ENCODE measurements at places on chromosomes 7 and 10. TPM values are rescaled to one million over a fixed set of nuclear protein-coding genes. Genes with fewer than 3 reads are reported as not detected.
A peak's percentile ranks its signal among the peaks of the same experiment; 100 is the strongest.

- no peak for DNase-seq
Measured at GRCh38 chr7:154503962-154504550, 451.9 kb downstream of the DPP6 start.

DNA sequence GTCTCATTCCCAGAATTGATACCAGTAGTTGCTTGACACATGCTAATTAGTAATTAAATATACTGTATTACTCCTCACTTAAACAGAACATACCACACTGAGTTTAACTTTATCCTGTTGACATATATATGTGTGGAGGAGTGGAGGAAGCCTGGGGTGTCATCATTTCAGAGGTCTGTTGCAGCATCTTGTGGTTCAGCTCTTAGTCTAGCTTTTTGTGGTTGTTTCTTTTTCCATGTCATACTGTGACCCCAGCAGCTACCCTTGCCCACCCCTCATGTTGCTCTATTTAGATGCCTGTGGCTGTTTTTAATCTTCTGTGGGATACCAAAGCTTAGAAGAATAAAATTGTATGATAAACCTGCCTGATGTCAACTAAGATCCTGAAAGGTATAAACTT lies 875.4 kb downstream of the LRMDA start:
- no peak for DNase-seq

- DNase-seq = no peak
Measured at GRCh38 chr7:19293431-19293830, 148.2 kb upstream of the FERD3L start.

DNA sequence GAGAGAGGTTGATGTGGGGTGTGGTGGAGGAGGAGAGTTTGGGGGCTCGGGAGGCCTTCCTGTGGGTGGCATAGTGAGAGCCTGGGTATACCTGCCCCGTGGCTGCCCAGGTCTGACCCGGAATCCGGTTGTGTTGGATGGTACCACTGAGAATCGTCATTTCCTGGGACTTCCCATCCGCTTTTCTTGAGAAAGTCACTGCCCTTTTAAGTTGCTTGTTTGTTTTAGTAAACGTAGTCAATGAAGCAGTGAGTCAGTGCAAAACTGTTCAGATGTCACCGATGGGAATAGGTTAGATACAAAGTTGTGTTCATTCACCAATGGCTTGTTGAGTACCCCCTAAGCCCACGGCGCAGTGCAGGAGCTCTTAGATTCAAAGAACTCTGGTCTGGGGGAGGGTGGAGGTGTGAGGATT lies 285.8 kb downstream of the CAMK1D start:
- no peak for DNase-seq

DNA sequence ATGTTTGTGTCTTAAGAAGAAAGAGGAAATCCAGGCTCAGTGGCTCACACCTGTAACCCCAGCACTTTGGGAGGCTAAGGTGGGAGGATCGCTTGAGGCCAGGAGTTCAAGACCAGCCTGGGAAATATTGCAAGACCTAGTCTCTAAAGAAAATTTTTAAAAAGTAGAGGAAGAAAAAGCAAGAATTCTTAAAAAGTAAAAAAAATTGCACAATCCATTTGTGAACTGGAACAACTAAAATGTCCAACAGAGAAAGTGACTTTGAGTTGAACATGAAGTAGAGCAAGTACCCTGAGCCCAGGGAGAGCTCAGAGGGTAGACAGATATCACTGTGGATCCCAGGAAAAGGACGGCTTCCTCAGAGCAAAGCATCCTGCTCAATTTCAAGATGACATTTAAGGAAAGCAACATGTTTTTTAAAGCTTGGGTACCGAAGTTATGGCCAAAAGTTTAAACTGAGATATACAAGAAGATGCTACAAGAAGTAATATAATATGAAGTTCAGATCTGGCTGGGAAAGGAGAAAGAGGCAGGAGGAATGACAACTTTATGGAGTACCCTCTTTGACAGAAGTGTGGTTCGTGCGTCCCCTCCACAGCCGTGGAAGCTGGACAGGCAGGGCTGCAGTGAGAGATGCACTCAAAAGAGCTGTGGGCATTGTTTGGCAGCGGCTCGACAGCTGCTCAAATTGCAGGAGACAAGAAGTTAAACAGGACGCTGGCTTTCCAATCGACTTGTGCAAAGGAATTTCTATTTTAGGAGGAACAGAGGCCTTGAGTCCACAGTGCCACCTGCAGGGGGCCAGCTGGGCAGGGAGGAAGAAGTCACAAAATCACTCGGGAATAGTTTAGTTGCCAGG lies 201.3 kb downstream of the JCAD start:
- DNase-seq = peak; percentile 65

DNA sequence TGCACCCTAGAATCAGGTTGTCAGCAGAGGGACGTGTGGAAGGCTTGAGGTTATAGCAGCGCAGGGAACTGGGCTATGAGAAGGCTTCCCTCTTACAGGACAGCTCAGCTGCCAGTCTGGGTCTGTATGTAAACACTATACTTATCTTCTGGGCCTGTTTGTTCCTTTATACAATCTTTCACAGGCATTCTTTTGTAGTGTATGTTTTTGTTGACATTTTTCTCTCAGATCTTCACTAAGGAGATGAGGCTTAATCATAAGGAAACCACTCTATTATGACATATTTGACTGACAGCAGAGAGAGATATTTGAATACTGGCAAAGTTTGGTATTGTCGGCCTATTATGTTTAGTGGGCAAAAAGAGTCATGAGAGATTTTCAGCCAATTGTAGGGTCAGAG lies 929 bp downstream of the GBF1 start:
- DNase-seq = no peak

DNA sequence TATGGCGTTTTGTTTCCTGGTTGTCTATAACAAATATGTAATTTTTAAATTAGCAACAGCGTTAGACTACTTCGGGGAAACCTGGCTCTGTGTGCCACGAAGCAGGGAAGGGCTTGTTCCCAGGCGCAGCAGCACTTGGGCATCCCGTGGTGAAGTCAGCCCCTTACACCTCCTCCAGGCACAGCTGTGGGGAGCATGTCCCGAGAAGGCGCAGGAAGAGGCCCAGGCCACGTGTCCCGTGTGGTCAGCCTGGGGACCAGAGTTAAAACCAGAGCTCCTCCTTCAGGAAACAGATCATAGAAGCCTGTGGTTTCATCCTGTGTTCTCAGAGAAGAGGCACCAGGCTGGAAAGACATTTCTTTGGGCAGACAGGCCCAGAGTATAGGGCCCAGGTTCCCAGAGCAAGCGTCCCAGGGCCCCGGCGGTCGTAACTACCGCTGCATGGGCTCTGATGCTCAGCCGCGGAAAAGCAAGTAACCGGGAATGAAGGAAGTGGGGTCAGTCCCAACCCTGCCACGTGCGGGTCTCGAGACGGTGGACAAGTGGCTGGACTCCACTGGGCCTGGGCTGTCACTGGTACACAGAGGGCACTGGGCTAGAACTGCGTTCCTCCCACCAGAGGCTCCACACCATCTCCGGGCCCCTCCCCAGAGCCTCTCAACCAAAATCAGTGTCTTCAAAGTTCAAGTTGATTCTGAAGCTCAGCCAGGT lies 7.1 kb downstream of the NUDT1 start:
- DNase-seq = peak; percentile 57

DNA sequence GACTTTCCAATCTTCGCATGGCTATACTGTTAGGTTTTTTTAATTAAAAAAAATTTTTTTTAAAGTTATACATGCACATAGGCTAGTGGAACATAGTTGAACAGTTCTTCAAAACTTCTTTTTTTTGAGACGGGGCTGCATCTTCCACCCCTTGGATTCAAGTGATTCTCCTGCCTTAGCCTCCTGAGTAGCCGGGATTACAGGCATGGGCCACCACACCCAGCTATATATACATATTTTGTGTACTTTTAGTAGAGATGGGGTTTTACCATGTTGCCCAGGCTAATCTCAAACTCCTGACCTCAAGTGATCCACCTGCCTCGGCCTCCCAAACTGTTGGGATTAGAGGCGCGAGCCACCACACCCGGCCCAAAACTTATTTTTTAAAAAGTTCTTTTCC lies 17.3 kb downstream of the ZNF777 start:
- no peak for DNase-seq

DNA sequence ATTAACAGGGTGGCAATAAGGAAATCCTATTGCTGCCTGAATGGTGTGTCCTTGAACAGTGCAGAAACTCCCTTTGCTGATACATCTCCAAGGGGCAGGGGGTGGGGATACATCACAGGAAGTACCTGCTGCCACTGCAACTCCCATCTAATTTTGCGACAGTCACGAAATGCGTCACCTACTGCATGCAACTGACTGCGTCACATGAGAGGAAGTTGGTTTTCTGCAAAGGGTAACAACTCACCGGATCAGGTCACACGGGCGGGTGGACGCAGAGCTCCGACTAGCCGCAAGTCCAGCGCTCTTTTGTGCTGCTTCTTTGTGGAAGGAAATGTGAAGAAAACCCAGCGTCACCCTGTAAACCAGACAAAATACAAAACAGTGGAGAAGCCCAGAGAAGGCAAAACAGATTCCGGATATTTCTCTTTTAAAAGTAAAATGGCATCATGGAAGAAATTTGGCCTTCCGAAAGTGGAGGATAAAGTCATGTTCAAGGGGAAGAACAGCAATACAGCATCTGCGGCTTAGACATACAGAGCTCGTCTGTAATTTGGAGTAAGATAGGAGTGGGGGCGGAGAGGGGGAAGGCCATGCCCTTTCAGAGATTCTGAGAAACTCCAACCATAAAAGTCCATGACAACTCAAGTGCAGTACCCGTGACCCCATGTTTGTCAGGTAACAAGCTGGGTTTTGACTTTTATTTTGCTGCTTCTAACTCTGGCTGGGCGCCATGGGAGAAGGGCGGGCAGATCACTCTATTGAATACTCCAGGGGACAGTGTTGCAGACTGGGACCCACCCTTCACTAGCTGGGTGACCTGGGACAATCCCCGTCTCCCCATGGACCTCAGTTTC lies 32.3 kb upstream of the PLEKHS1 start:
- DNase-seq = no peak

DNA sequence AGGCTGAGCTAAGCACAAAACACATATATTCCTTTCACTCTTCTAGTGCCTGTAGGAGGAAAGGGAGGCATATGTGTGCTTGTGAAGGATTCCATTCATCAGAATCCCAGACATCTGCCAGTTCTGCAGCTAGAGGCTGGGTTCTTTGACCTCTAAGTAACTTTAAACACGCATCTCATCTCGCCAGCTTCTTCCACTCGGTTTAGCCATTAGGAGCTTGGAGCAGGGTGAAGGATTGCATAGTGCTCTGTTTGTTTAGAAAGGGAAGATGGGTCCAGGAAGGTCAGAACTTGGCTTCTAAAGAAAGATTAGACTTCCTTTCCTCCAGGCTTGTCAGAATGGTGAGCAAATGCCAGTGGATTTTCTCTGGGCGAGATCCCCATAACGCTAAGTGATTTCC lies 43.6 kb downstream of the HK1 start:
- no peak for DNase-seq

DNA sequence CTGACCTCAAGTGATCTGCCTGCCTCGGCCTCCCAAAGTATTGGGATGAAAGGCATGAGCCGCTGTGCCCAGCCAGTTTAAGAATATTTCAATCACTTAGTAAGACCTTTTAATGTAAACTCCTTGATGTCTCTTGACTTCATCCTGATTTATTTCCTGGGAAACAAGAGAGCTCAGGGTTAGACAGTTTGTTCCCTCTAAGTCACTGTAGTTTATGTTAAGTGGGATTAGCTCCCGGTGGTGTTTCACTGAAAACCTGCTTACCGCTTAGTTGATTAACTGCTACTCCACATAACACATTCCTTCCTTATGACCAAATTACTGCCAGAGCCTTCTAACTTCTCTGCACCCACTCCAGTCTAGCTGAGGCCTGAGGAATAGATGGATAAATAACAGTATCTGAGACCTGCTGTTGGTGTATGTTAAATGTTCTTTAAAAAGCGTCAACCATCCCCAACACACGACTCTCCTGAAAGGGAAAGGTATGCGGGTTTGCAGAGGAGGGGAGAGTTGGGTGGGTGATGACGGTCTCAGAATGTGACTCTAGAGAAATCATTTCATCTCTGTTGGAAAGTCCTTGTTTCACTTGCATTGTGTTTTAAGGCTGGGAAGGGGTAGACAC lies 48.7 kb downstream of the CREB3L2 start:
- no peak for DNase-seq

GRCh38 chr7:111872450-111873325 lies 310.4 kb upstream of the IMMP2L start:
- no peak for DNase-seq

- DNase-seq = no peak
Measured at GRCh38 chr7:122257056-122257455, 47.5 kb downstream of the FEZF1 start.

DNA sequence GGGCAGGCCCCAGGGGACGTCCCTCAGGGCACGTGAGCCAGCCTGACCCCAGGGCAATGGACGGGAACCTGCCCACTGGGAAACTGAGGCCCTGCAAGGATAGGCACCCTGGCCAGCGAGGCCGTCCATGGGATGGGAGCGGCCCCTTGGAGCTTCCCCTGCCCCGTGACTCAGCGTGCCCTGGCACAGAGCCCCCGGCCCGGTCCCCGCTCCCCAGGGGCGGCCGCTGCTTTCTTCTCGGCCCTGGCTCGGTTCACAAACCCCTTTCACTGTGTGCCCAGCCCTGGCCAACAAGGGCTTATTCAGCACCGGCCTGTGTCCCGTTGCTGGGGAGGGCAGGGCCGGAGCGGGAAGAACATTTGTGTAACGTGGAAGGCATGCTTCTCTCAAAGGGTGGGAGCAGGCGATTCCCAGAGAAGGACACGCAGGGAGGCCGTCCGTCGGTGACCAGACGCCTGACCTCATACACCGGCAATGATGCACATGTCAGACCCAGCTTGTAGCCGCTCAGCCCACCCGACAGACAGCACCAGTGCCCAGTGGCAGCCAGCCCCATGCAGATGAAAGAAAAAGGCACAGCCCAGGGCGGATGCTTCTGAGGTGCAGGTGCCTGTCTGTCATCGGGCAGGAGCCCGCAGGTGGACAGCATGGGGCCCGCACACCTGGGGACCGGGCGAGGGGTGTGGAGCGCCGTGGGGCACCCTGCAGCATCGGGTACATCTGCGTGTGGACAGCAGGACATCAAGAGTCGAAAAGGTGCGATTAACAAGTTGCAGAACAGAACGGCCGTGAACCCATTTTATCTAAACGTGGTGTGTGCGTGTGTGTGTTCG lies 94.5 kb downstream of the PDGFA start:
- DNase-seq = no peak

- no peak for DNase-seq
Measured at GRCh38 chr10:48671914-48672595, 12.6 kb upstream of the WDFY4 start.

The MEOX2 gene
- 7.7 TPM for total RNA-seq

The ASZ1 gene
- not detected for total RNA-seq

The PTPRZ1 gene
- 0.80 TPM for total RNA-seq

The GSTO2 gene
- total RNA-seq = 0.80 TPM

The WNT2 gene
- 0.14 TPM for total RNA-seq

The DGKI gene
- total RNA-seq = 1.3 TPM

Measured in left ventricle myocardium inferior (tissue), 1 donor.